ENCODE measurements at places on chromosomes 4 and X. TPM values are rescaled to one million over a fixed set of nuclear protein-coding genes. Genes with fewer than 3 reads are reported as not detected.

TENT5D gene
- total RNA-seq: under 0.01 TPM

PDHA1 gene
- total RNA-seq: 83.4 TPM

STOX2 gene
- total RNA-seq: 0.73 TPM

HSFX2 gene
- total RNA-seq: not detected

TSPAN6 gene
- total RNA-seq: 34.1 TPM

INPP4B gene
- total RNA-seq: 10.1 TPM

USP17L17 gene
- total RNA-seq: not detected

GSX2 gene
- total RNA-seq: not detected

Measured in smooth muscle cell of trachea (primary cell).